ENCODE measurements at places on chromosomes 4 and X. TPM values are rescaled to one million over a fixed set of nuclear protein-coding genes. Genes with fewer than 3 reads are reported as not detected.

GRCh38 chr4:77629885-77630284, 24.3 kb downstream of the CXCL13 start:
- DNase-seq: no peak

DNA sequence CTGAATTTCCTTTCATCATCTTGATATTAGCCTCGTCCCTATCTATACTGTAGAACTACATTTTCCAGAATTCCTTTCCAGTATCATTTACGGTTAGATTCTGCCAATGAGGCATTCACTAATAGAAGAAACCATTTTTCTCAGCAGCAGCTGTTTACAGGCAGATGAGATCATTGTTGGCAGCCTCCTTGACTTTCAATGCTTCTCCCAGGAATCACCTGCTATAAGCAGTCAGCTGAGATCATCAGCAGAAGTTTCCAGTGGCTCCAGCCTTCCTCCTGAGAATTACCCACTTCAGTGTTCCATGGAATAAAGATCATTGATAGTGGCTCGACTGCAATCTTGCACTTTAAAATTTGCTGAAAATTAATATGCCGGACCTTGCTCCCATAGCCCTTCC, 157.3 kb upstream of the TET2 start:
- no peak for DNase-seq

GRCh38 chr4:15373363-15373762, 54.5 kb upstream of the C1QTNF7 start:
- no peak for DNase-seq

DNA sequence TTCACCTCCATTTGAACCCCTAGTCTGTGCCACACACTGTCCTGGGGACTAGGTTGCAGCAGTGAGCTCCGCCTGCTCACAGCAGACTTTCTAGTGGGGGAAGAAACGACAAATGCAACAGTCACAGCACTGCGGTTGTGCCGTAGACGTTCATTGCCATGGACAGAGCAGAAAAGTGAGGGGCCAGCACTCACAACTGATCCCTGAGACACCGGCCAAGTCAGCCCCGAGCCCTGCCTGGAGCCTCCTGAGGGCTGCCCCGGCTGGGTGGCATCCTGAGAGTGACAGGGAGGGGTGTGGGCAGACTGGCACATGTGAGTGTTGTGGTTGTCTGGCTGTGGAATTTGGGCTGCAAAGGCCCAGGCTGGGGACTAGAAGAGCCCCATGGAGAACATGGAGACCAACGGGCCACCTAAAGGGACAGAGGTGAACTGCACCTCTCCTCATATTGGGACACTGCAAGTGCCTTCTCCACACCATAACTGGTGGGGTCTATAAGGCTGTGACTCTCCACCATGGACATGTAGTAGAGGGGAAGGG, 4.6 kb downstream of the DUSP9 start:
- DNase-seq: no peak

GRCh38 chr4:84688605-84689004, 105.7 kb downstream of the CDS1 start:
- no peak for DNase-seq

DNA sequence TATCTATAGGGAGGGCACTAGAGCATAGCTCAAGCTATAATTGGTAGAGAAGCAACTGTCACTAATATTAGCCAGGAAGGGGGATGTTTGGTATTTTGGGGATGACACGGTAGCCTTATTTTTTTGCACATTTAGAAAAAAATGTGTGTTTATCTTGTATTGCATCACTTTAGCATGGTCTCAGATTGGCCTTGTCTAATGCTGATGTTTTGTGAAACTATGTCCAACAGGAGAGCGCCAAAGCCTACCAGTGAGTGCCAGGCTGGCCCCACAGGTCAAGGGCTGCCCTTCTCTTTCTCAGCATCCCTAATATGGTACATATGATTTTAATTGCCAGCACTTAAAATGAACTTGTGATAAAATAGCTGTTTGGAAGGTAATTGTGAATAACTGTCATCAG, 24.8 kb upstream of the WDR19 start:
- no peak for DNase-seq

DNA sequence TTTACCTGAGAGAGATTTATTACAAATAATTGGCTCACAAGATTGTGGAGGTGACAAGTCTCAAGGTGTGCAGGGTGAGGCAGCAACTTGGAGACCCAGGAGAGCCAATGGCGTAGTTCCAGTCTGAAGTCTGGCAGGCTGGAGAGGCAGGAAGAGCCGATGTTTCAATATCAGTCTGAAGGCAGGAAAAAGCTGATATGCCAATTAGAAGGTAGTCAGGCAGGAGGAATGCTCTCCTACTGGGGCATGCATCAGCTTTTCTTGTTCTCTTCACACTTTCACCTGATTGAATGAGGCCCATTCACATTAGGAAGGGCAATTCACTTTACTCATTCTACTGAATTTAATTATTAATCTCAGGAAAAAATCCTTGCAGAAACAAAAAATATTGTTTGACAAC, 1351.7 kb upstream of the ADGRL3 start:
- DNase-seq: no peak

DNA sequence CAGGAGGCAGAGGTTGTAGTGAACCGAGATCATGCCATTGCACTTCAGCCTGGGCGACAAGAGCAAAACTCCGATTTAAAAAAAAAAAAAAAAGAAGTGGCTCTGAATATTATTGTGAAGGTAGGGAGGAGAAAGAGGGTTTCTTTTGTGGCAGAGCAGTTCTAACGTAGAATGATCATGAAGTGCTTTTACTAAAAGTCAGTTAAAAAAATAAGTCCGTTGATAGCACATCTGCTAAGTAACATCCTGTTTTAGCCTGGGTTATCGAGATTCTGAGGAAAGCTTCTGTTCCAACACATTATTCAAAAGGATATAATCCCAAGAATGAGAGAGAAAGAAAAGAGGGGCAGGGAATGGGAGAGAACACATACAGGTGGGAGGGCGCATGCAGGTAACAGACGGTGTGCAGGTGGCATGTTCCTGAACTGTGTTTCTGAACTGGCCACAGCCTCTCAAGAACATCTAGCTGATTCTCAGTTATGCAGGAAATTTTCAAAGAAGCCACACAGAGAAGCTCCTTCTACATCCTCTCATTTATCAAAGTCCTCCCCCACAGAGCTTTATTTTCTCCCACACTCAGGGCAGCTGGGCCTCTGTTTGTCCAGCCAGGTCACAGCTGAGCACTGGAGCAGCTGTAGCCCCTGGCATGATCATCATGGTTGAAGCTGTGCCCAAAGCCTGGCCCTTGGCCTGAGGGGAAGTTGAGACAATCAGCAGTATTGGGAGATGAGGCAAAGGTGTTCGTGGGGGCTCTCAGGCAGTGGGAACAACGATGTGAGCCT, 342.3 kb downstream of the ZNF674 start:
- no peak for DNase-seq

- no peak for DNase-seq
These were observed 7.4 kb downstream of the PLCXD1 start for GRCh38 chrX:288561-288991.

GRCh38 chrX:150940844-150941495, 42.2 kb upstream of the HMGB3 start:
- no peak for DNase-seq

Gene ETDA
- not detected for total RNA-seq

Gene WDR17
- total RNA-seq: 0.52 TPM

Gene IL15
- 27.4 TPM for total RNA-seq

Gene LAGE3
- 71.1 TPM for total RNA-seq

Gene SLC26A1
- 6.9 TPM for total RNA-seq

Gene RNF212
- not detected for total RNA-seq

Gene PDZD4
- 4.3 TPM for total RNA-seq

Gene RTL3
- total RNA-seq: not detected
